Naive B cell (primary cell): ENCODE measurements at places on chromosomes 6 and 20. TPM values are rescaled to one million over a fixed set of nuclear protein-coding genes. Genes with fewer than 3 reads are reported as not detected.

GHRH gene
- polyA plus RNA-seq: not detected

FHL5 gene
- polyA plus RNA-seq: not detected

SLC13A3 gene
- polyA plus RNA-seq: not detected

CRISP2 gene
- not detected for polyA plus RNA-seq

TRIM38 gene
- 8.4 TPM for polyA plus RNA-seq

SRXN1 gene
- polyA plus RNA-seq: 0.69 TPM

ID1 gene
- 1.3 TPM for polyA plus RNA-seq

GMEB2 gene
- 6.4 TPM for polyA plus RNA-seq

LHFPL5 gene
- polyA plus RNA-seq: not detected
